HuH-7.5 (cell line): ENCODE measurements at places on chromosomes 4 and X.

DNA sequence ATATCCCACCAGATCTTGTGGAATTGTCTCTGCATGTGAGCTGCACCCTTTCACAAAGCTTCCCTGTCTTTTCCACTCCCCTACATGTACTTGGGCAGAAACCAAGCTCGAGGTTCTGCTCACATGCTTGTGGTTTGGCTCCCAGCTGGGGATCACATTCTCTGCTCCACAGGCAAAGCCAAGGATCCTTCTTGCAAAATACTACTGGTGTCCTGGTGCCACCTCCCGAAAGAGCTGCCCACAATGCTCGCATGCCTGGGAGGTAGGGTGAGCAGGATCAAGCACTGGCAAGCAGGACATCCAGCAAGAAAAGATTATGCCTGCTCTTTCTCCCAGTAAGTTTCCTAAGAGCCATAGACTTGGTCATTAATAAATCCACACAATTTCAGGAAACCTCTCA, 45.1 kb upstream of the PPARGC1A start:
- no peak for DNase-seq

DNA sequence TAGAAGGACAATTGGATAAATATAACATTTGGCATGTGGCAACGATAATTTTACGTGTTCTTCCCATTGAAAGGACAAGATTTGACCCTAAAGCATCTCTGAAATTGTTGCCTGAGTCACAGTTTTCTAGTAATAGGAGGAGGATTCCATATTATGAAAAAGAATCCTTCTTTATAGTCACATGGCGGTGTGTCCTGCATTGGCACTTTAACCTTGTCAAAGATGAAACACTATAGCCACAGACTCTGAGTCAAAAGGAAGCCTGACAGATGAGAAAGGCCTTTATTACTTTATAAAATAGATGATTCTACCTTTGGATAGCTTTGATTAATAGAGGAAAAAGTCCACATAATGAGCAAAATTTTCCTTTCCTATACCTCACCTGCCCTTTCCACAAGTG, 11.5 kb downstream of the LNX1 start:
- DNase-seq: no peak

- no peak for DNase-seq
These were observed 160.1 kb downstream of the STK32B start for GRCh38 chr4:5211282-5211839.

DNA sequence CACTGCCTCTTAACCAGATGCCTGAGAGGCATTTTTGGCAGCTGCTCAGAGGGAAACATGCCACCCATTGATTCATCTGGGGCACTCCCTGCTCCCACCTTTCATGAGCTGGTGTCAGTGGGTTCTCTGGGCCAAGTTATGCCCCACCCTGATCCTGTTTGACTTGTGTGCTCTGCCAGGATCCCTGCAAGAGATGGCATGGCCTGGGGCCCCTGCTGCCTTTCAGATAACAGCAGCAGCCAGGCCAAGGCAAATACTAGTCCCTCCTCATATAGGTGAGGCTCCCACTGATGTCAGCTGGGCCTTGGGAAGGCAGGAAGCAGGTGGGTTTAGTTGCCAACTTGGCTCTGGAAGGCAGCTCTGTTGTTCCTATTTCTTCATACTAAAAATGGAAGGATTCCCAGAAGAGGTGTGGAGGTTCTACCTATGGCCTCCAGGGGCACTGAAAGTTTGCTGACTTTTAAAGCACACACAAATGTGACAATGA, 192.9 kb upstream of the RBPJ start:
- no peak for DNase-seq

DNA sequence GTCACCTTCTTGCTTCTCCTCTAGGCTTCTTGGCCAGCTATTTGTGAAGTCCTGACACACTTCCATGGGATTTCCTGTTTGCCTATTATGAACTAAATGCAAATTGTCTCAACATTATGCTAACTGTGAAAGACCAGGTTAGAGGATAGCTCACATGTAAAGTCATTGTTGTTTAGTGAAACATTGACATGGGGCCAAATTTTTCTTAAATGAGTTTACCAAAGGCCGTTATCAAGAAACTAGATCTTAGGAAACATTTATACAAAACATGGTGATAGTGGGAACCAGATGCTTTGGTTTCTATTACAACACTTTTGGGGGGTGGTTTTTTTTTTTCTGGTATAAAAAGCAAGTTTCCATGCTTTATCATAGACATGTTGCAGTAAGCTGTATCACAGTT, 466.8 kb upstream of the FAM241A start:
- DNase-seq: no peak

GRCh38 chr4:148166132-148166591, 276.1 kb downstream of the NR3C2 start:
- DNase-seq: no peak

DNA sequence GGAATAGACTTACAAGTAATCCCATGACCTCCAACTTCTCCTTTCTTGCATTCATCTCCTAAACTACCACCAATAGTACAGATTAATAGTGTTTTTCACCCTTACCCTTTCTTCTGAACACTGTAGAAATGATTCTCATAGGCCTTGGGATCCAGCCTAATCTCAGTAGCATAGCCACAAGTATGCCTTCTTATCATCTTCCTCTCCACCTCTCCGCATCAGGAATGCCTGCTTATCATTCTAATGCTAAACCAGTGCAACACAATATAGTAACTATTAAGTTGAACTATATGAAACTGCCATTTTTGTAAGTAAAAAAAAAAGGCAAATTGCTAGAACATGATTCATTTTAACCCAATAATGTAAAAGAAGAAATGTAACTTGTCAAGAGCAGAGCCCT, 79.5 kb upstream of the IL2 start:
- no peak for DNase-seq

- no peak for DNase-seq
These were observed 47.0 kb downstream of the ANXA10 start for GRCh38 chr4:168139336-168139735.

DNA sequence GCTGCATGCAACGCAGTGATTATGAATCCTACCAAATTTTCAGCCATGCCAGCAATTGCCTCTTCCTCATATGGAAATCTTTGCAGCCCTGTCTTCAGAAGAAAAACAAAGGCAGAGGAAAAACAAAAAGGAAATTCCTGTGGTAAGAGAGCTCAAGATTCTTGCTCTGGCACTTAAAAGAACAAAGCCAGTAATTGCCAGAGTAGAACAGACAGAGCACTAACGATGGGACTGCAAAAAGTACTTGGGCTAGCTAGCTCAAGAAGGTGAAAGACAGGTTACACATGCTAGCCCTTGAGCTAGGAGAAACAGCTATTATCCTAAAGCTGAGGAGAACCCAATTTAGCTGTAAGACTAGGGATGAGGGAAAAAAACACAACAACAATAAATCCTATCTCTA, 582.3 kb downstream of the KCNIP4 start:
- no peak for DNase-seq

DNA sequence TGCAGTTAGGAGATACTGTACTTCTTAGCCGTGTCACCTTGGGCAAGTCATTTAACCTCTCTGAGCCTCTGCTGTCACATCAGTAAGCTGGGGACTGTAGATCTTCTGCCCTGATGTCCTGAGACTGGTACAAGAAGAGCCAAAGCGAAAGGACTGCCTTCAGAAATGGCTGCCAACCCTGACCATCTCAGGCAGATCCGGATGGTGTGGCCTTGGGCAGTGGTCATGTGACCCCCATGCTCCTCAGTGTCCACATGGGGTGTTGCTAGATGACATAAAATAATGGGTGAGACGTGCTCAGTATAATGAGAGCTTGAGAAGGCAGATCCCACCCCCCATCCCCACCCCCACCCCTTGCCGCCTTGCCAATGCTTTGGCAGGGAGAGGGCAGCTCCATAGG, 60.4 kb upstream of the MTM1 start:
- no peak for DNase-seq

GRCh38 chr4:118821590-118822293, 14.2 kb downstream of the SEC24D start:
- DNase-seq: no peak

- no peak for DNase-seq
These were observed 29.0 kb downstream of the LRBA start for GRCh38 chr4:150986085-150986484.

DNA sequence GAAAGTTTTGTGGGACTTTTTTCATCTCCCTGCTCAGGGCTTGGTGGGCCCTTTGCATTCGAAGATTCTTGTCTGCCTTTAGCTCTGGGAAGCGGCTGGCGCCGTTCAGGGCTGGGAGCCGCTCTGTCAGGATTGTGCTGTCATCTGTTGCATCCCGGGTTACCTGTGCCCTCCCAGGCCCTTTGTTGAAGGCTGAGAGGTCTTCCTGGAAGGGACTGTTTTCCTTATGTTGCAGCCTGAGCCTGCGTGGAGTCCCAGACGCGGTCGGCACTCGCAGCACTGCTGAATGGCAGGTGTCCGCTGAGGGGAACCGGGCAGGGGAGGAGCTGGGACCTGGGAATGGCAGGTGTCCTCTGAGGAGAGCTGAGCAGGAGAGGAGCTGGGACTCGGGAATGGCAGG, 15.9 kb downstream of the RGS12 start:
- no peak for DNase-seq

DNA sequence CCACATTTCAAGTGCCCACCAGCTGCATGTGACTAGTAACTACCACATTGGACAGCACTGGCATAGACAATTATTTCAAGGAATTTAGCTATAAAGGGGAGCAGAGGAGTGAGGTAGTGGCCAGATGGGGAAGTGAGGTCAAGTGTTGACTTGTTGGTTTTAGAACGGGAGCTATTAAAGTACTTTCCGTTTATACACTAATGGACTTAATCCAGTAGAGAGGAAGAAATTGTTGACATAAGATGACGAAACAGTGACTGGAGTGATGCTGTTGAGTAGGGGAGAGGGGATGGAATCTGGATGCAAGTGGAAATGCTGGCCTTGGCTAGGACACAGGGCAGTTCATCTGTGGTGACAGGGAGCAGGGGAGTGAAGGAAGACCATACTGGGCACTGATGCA, 154.4 kb downstream of the AMMECR1 start:
- DNase-seq: no peak

DNA sequence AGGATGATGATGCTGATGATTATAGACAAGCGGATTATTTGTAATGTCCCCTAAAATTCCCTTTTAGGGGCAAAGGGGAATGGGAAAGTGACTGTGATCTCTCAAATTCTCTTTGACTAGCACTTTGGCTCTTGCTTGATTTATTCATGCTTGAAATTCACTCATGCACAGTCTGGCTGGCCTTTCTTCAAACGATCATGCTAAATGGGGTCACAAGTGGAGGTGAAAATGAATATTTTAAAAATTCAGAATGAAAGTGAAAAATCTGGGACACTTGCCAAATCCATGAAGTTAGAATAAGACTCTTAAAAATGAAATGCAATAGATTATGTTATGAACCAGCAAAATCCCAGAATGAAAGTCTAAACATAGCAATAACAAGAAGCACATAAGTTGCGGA, 173.4 kb upstream of the RAI2 start:
- no peak for DNase-seq

DNA sequence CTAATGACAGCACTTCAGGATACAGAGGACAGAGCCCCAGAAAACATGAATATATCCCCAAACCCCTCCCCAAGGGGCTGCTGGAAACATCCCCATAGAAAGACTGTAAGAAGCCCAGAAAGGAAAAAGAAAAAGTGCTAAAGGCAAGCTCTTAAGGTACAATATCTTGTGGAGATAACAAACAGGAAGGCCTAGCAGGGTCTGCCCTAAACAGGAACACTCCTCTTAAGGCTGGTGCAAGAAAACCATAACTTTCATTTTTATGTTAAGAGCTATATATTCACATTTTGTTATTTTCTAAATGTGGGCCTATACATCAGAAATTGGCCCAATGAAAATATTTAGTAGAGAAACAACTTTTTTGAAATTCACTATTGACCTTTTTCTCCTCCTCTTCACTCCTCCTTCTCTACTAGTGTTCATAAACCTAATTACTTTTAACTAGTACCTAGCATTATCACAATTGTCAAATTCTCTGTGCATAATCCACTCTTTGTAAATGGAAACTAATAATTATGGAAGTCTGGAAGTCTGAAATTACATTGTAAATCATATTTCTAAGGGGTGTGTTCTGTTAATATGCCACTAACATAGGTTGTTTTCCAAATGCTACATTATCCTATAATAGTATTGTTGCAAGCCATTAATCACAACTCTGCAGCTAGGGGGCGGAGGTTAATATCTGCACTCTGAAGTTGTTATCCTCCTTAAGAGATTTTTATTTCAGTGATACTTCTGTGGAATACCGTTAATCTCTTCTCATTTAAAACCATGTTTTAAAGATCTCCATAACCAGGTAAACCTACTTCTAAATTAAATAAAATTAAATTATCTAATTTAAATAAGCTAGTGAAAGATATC, 59.8 kb downstream of the CASK start:
- DNase-seq: no peak

DNA sequence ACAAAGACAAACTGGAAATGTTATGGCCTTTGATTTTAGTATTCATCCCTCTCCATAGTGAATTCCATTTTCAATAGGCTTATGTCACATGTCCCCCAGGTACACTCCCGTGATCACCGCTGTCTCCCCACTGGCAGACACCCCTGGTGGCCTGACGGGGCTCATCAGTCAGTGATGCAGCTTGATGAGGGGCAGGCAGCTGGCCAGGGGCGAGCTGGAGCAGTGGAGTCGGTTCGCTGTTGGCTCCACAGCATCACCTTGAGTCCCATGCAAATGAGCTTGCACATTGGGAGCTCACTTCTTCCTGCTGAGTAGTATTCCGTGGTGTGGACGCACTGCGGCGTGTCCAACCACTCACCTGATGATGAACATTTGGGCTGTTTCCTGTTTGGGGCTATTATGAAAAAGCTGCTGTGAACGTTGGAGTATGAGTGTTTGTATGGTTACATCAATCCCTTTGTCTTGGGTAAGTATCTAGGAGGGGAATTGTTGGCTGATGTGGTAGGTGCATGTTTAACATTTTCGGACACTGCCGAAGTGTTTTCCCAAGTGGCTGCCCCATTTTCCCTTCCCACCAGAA, 5.2 kb downstream of the TREX2 start:
- DNase-seq: no peak

DNA sequence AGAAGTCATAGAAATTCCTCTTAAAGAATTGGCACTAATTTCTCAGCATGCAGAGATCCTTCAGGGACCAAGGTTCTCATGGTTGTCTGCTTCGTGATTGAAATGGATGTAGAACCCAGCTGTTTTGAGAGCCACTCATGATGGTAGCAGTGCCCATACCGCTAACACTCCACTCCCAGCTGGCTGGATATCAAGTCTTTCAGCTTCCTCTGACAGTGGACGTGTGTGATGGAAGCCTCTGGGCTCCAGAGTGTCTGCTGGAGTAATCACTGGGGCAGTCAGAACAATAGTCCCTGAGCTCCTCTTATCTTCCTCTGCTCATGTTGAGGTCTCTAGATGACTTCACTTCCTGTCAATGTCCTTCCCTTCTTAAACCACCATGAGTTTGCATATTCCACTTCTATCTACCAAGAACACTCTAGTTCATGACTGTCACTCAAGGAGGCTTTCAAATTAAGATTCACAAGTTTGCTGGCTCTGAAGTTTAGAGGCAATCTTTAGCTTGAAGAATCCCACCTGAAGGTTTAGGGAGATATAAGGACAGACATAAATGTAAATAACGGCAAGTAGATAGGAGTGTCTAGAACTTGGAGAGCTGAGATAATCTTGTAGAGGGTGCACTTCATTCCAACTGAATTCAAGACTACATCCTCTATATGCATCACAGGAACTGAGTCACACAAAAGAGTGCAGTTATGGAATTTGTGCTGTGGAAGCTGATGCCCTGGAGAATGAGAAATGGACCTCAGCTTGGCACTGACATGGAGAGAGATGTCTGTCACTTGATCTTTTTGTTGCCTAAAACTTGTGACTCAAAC, 64.5 kb upstream of the WDR1 start:
- no peak for DNase-seq

GRCh38 chrX:115330498-115331168, 41.1 kb downstream of the LUZP4 start:
- DNase-seq: no peak
